Urinary bladder (tissue), 4 donors: ENCODE measurements at places on chromosomes 5 and 9. TPM values are rescaled to one million over a fixed set of nuclear protein-coding genes. Genes with fewer than 3 reads are reported as not detected.

SERF1A gene
- 6.7 TPM for total RNA-seq

GRXCR2 gene
- total RNA-seq, result not detected

PCDHGB7 gene
- 10.4 TPM for total RNA-seq

FLT4 gene
- 18.2 TPM for total RNA-seq

NPR2 gene
- total RNA-seq, result 23.1 TPM

IL9 gene
- not detected for total RNA-seq

OMD gene
- 20.5 TPM for total RNA-seq

KIF12 gene
- 0.42 TPM for total RNA-seq

MEF2C gene
- 166 TPM for total RNA-seq

RXRA gene
- total RNA-seq, result 19.7 TPM

SIT1 gene
- 0.48 TPM for total RNA-seq

C5orf52 gene
- not detected for total RNA-seq

ANKRD18B gene
- 7.1 TPM for total RNA-seq

IL17B gene
- 8.9 TPM for total RNA-seq

CDC23 gene
- 44.1 TPM for total RNA-seq
